ENCODE measurements at places on chromosomes 12 and 14.

- no peak for DNase-seq
Measured at GRCh38 chr14:53541411-53541810, 388.3 kb upstream of the DDHD1 start.

GRCh38 chr14:33796356-33796755 is 154.5 kb downstream of the EGLN3 start:
- no peak for DNase-seq

GRCh38 chr12:70806827-70807226 is 113.7 kb downstream of the PTPRR start:
- DNase-seq, result no peak

GRCh38 chr14:94936401-94936892 is 166.5 kb upstream of the GSC start:
- DNase-seq, result no peak

GRCh38 chr12:128018067-128018466 is 248.9 kb upstream of the TMEM132C start:
- no peak for DNase-seq
